ENCODE measurements at places on chromosomes 3 and 15. TPM values are rescaled to one million over a fixed set of nuclear protein-coding genes. Genes with fewer than 3 reads are reported as not detected.

DNA sequence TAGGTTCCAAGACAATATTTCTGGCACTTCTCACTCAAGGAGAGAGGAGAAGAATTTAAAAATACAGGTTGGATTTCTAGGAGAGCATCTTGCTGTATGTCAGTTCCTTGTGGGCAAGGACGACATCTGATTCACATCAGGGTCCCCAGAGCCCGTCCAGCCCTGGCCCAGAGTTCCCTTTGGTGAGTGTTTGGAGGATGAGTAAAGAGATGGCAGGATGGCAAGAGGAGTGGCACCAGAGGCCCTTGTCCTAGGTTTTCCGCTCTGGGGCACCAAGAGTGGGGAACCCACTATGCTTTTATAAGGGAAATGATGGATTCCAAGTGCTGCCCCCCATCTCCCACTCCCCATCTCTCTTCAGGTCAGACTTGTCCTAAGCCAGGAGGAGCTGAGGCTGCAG is 181.8 kb downstream of the TBC1D2B start:
- DNase-seq: no peak
- no peaks in the 10 kb centered on the region for H3K27me3 ChIP-seq
- H3K4me1 ChIP-seq: no peaks in the 10 kb centered on the region
- no peak overlapping the region for H3K27ac ChIP-seq
- no peaks in the 10 kb centered on the region for H3K36me3 ChIP-seq

- no peak overlapping the region for H3K4me3 ChIP-seq
- no peak overlapping the region for H3K27ac ChIP-seq
- H3K27me3 ChIP-seq: peaks cover 1% of the 10 kb centered on the region
- H3K4me1 ChIP-seq: no peaks in the 10 kb centered on the region
- no peak for DNase-seq
These were observed 165.4 kb downstream of the SV2B start for GRCh38 chr15:91265416-91265940.

GRCh38 chr3:143016321-143016972 is 15.1 kb downstream of the U2SURP start:
- no peak for DNase-seq
- H3K4me3 ChIP-seq: no peak overlapping the region
- H3K27me3 ChIP-seq: no peaks in the 10 kb centered on the region
- H3K4me1 ChIP-seq: no peaks in the 10 kb centered on the region
- H3K36me3 ChIP-seq: no peaks in the 10 kb centered on the region

- no peak for DNase-seq
- no peak overlapping the region for H3K27ac ChIP-seq
- H3K27me3 ChIP-seq: no peaks in the 10 kb centered on the region
- no peaks in the 10 kb centered on the region for H3K36me3 ChIP-seq
- H3K4me1 ChIP-seq: no peaks in the 10 kb centered on the region
These were observed 353.8 kb downstream of the FGF12 start for GRCh38 chr3:192373586-192373985.

GRCh38 chr3:126070146-126070545 is 13.8 kb downstream of the SLC41A3 start:
- no peaks in the 10 kb centered on the region for H3K4me1 ChIP-seq
- no peak overlapping the region for H3K4me3 ChIP-seq
- H3K36me3 ChIP-seq: no peaks in the 10 kb centered on the region
- H3K27me3 ChIP-seq: no peaks in the 10 kb centered on the region

DNA sequence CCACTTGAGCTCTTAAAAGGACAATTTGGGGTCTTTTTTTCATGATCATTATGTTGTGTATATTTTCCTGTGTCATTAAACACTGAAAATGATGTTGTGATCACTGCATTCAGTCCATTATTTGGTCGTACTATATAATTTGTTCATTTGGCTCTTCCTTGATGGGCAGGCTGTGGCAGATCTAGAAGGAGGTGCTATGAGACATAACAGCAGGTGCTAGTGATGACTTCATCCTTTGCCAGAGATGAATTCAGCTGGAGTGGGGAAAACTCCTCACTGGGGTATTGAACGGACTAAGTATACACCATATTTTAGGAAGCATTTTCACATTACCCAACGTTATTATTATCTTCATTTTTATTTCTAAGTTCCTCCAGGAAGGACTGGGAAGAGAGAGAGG is 12.0 kb downstream of the CMTM7 start:
- no peak overlapping the region for H3K4me3 ChIP-seq
- H3K4me1 ChIP-seq: no peaks in the 10 kb centered on the region
- no peak for DNase-seq
- H3K36me3 ChIP-seq: no peaks in the 10 kb centered on the region
- H3K27me3 ChIP-seq: no peaks in the 10 kb centered on the region

GRCh38 chr3:72738752-72739530 is 109.3 kb downstream of the SHQ1 start:
- H3K36me3 ChIP-seq: no peaks in the 10 kb centered on the region
- H3K27ac ChIP-seq: peak overlapping the region; percentile 39
- DNase-seq: no peak
- H3K4me3 ChIP-seq: peak overlapping the region; percentile 33
- H3K27me3 ChIP-seq: no peaks in the 10 kb centered on the region
- H3K4me1 ChIP-seq: no peaks in the 10 kb centered on the region

POC1A gene
- total RNA-seq: 2.7 TPM

OIP5 gene
- 0.80 TPM for total RNA-seq

AKAP13 gene
- total RNA-seq: 198 TPM

All from breast epithelium (tissue), 4 donors.